Muscle of arm (tissue), 14 donors: ENCODE measurements at places on chromosomes 1 and 21.

- no peak for DNase-seq
Observed at GRCh38 chr1:47931395-47931794, 65.8 kb downstream of the TRABD2B start.

- DNase-seq: no peak
Observed at GRCh38 chr1:152251391-152251790, 27.4 kb upstream of the HRNR start.

GRCh38 chr1:69305621-69306020 is 262.1 kb upstream of the LRRC7 start:
- no peak for DNase-seq

DNA sequence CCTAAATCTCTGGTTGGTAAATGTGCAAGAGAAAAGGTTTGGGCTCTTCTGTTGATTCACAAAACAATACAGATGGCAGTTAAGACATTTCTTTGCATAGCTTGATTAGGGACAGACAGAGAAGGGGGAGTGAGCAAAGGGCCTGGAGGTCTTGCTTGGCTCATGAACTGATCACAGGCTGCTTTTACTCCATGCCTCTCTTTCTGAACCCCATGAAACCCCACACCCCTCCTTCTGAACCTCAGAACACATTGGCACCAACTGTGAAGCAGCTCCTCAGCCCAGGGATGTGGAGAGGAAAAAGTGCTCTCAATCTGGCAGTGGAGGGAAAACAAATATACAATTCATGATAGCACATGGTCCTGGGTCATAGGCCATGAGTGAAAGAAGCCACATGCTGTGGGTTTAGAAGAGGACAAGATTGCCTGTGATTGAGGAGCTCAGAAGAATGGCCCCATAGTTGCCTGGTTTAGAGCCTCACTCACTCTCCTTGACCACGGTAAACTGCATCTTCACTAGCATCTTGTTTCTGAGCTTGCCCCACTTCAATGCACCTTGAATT is 111.6 kb upstream of the GADD45A start:
- no peak for DNase-seq

DNA sequence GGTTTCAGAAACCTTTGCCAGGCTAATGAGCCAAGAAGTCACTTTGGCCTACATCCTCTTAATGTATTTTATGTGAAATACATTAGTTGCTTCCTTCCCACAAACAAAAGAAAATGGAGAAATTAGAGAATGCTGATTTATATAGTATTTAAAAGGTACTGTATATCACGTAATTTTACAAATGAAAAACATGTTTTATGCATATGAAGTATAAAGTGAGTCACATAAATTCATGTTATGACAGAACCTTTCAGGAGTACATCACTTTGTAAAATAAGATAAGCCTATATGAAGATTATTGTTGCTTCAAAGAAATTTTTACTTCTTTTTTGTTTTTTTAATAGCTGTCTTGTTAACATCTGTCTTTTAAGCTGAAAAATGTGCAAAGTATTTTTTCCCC is 4.6 kb downstream of the DR1 start:
- no peak for DNase-seq

DNA sequence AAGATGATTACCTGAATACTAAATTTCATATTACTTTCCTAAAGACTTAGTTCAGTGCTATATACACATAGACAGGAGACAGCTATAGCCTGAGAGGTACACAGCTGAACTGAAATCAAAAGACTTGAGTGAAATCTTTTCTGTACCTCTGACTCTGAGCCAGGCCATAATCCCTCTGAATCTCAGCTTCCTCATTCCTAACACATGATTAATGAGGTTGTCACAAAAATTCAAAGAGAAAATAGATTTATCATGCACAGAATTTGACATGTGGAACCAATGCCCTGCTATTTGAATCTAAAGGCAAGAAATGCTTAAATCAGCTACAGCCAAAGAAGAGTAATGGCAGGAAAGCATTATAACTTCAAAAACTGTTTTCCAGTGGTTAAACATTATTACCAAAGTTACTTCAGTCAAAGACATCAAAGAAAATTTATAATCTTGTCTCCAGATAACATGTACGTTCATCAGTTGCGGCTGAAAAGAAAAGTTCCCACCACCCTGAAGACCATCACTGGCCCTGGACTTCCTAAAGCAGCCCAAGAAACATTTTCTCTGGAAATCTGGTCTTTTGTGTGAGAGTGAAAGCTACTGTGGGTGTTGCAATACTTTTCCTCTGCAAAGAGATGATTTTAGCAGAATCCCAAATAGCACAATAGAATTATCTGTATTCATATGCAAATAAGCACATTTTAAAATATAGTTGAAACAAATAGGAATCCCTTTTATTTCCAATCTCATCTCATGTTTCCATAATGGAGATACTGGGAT is 13.8 kb upstream of the ATP1A1 start:
- DNase-seq: no peak

DNA sequence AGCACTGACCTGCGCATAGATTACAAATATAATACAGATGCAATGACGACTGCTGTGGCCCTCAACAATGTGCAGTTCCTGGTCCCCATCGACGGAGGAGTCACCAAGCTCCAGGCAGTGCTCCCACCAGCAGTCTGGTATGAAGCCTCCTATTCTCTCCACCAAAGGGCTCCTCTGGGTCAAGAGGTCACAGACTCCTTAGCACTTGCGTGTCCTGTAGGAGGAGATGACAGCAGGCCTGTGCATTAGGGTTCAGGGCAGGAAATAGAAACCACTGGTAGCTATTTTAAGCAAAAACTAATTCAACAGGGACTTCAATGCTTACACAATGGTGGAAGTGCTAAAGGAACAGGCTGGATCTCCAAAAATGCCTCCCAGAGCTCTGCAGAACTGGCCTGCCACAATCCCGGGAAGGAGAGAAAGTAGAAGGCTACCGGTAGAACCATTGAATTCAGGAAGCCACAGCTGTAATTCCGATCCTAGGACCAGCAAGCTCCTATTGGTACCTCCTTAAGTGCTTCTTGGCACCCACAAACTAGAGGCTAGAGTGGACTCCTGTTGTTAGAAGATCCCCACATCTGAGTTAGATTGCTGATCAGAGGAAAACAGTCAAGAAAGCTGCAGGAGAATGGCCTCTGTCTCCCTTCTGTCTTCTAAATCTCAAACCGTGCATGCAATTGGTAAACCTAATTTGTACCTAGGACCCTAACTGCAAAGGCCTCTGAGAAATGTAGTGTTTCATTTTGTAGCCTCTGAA is 12.7 kb upstream of the DYNLT5 start:
- no peak for DNase-seq

GRCh38 chr1:167713330-167714081 is 8.3 kb upstream of the MPZL1 start:
- DNase-seq: peak; percentile 41

- no peak for DNase-seq
Observed at GRCh38 chr1:21563971-21564370, 54.7 kb downstream of the ALPL start.

DNA sequence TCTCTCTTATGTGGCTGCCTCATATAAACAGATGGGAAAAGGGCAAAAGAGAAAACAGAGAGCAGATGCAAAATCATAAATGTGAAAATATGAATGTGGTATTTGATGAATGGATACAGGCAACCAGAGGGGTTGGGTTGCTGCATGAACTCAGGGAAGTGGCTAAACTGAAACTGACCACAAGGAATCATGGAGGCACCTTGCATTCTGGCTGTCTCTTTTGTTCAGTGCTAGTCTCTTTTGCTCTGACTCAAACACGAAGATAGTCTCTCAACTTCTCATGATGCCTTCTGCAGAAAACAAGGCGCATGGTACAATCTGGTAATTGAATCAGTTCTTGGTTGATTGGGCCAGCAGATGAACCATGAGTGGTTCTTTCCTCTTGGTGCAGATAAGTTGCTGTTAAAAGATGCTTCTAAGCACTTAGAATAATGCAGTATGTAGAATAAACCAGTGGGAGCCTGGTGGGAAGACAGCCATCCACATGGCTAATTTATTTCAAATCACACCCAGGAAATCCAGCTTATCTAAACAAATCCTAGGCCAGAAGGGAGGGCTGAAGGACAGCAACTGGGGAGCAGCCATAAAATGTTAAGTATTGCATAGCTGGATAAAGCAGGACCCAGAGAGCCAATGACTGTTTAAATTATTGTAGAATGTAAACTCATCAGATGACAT is 64.2 kb downstream of the HLX start:
- no peak for DNase-seq

DNA sequence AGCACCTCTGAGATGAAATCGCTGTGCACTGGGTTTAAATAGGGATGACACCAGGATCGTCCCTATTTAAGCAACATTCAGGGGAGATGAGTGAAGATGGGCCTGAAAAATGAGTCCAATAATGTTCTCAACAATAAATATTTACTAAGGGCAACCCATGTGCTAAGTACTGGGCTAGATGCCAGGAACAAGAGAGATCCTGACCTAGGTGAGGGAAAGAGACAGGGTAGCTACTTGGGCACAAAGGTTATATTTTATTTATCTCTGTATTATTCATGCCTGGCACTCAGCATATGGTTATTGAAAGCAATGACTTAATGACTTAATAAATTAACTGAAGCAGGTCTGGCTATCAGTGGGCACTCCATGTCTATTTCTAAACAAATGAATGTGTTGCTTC is 27.4 kb upstream of the AVPR1B start:
- DNase-seq: no peak

- no peak for DNase-seq
Observed at GRCh38 chr1:202143768-202144401, 652 bp downstream of the ARL8A start.

GRCh38 chr1:159918352-159919200 is 6.7 kb downstream of the TAGLN2 start:
- no peak for DNase-seq

DNA sequence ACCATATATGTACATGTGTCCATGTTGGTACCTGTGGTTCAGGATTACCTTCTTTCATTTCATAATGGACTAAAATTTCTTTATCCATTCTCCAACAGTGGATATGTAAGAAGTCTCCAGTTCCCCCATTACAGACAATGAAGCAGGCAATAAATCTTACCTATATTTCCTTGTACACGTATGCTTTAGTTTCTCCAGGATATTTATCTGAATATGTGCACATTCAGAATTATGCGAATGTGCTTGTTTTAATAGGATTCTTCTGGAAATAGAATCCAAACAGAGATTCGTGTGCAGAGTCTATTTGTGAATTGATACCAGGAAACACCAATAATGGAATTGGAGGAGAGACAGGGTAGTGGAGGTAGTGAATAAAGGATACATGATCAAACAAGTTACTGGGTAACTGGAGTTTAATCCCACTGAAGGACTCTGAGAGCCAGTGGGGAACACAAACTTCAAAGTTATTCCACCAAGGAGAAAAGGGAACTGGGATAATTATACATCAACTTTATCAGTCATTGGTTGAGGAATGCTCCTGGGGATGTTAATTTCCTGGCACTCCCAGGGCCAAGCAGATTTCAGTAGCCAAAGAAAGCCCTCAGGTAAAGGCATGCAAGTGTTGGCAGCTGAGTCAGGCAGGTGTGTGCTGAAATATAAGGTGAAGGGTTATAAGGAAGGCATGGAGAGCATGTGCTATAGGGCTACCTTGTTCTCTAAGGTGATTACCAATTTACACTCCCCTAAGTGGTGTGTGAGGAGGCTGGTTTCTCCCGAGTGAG is 374.9 kb upstream of the PBX1 start:
- DNase-seq: no peak

DNA sequence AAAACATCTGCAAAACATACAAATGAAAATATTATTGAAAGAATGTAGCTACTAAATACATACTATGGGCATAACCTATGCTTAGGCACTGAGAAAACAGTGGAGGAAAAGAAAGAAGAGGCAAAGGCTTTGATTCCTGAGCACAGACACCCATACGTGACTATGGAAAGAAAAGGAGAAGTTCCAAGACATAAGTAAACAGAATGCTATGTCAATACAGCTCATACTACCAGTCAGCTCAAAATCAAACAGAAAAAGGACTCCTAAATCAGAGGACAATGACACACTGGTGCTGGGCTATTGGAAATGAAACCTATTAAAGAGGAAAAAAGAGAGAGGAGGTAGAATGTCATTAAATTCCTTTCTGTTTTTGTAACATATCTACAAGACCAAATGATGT is 225.4 kb downstream of the SMYD3 start:
- DNase-seq: no peak

DNA sequence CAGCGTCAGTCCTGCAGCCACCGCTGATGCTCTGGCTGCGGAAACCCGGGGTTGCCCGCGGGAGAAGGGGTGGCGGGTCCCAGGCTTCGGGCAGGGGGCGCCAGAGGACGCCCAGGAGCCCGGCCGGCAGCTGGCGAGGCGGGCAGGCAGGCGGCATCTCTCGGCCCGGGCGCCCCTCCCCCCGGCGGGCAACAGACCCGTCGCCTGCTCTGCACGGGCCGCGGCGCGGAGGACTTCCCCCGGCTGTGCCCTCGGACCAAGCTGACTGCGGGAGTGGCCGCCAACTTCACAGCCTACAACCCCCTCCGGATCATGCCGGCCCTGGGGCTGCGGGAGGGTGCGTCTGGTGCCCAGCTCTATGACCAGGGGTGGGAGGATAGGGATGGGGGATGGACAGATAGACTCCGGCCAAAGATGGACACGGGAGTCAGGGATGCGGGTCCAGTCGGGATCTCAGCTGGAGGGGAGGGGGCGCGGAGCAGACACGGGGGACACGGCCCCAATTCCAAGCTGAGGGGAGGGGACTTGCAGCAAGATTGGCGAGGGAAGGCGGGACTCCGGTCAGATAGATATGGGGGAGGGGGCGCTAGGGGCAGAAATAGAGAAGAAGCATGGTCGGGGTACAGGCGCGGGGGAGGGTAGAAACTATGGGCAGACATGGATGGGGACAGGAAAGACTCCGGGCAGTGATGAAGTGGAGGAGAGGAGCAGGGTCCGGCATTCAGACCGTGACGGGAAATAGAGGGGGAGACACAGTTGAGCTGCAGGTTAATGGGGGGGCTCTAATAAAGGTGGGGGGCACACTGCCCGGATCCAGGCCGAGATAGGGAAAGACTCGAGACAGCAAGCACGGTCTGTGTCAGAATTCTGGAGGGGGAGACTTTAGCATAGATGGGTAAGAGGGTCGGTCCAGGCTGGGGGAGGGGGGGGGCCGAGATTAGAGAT is 1.1 kb downstream of the ADGRB2 start:
- no peak for DNase-seq

- no peak for DNase-seq
Observed at GRCh38 chr1:57254022-57254421, 169.8 kb downstream of the DAB1 start.

GRCh38 chr1:87666681-87667080 is 338.0 kb downstream of the LMO4 start:
- DNase-seq: no peak

DNA sequence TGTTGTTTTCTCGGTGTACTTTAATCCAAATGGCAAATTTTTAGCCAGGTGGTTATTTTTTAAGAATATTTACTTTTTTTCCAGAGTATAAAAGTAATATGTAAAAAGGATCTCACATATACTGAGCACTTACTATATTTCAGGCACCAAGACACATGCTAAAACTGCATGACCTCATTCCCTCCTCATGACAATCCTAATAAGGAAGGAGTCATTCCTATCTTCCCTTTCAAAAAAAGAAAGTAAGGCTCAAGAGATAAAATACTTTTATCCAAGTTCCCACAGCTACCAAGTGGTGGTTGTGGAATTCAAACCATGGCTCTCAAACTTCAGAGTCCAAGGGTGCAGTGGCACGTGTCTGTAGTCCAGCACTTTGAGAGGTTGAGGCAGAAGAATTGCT is 19.4 kb downstream of the ATP2B4 start:
- DNase-seq: no peak

GRCh38 chr1:8302081-8302956 is 15.6 kb upstream of the SLC45A1 start:
- no peak for DNase-seq

GRCh38 chr1:163161841-163162240 is 40.9 kb downstream of the RGS5 start:
- no peak for DNase-seq
